Foreskin keratinocyte (primary cell): ENCODE measurements at places on chromosomes 3 and 15. TPM values are rescaled to one million over a fixed set of nuclear protein-coding genes. Genes with fewer than 3 reads are reported as not detected.

The LTK gene
- not detected in 2 replicates for polyA plus RNA-seq

The GOLGA6B gene
- not detected in 2 replicates for polyA plus RNA-seq

The INKA1 gene
- 25.8 and 27.8 TPM in 2 replicates for polyA plus RNA-seq

The TRH gene
- not detected in 2 replicates for polyA plus RNA-seq

The MESD gene
- 27.1 and 29.9 TPM in 2 replicates for polyA plus RNA-seq

The SNTN gene
- polyA plus RNA-seq = not detected in 2 replicates

The BSN gene
- 0.02 and 0.03 TPM in 2 replicates for polyA plus RNA-seq

The TMCO5A gene
- polyA plus RNA-seq = not detected in 2 replicates

The EXOSC7 gene
- 71.8 and 78.1 TPM in 2 replicates for polyA plus RNA-seq

The WDR53 gene
- 12.3 and 17.4 TPM in 2 replicates for polyA plus RNA-seq

The SIDT1 gene
- 0.02 and 0.04 TPM in 2 replicates for polyA plus RNA-seq

The COL6A5 gene
- not detected in 2 replicates for polyA plus RNA-seq

The CDC25A gene
- polyA plus RNA-seq = 8.2 and 12.3 TPM in 2 replicates

The ZNF502 gene
- 1.3 and 1.5 TPM in 2 replicates for polyA plus RNA-seq

The SH2D7 gene
- not detected in 2 replicates for polyA plus RNA-seq

The EFHB gene
- 0.18 and 0.34 TPM in 2 replicates for polyA plus RNA-seq

The LIPC gene
- not detected in 2 replicates for polyA plus RNA-seq

The ITIH4 gene
- 0.35 and 0.63 TPM in 2 replicates for polyA plus RNA-seq

The ZPLD1 gene
- polyA plus RNA-seq = 0.22 and 0.29 TPM in 2 replicates

The RAD51 gene
- polyA plus RNA-seq = 37.1 and 40.6 TPM in 2 replicates

The IREB2 gene
- polyA plus RNA-seq = 4.6 and 5.8 TPM in 2 replicates

The DLEC1 gene
- polyA plus RNA-seq = 0.02 TPM in 1 of 2 replicates, not detected in the other

The PLA2G4F gene
- polyA plus RNA-seq = 0.91 and 1.2 TPM in 2 replicates

The BCL2A1 gene
- not detected in 2 replicates for polyA plus RNA-seq

The USF3 gene
- 2.3 and 2.6 TPM in 2 replicates for polyA plus RNA-seq

The RTP3 gene
- polyA plus RNA-seq = not detected in 2 replicates

The SMCO1 gene
- not detected in 2 replicates for polyA plus RNA-seq

The SGO1 gene
- 5.0 and 7.8 TPM in 2 replicates for polyA plus RNA-seq

The ISG20 gene
- 14.6 and 24.8 TPM in 2 replicates for polyA plus RNA-seq

The CCDC14 gene
- 6.3 and 8.0 TPM in 2 replicates for polyA plus RNA-seq

The OIP5 gene
- 13.1 and 15.7 TPM in 2 replicates for polyA plus RNA-seq

The ARHGEF26 gene
- 1.4 and 1.7 TPM in 2 replicates for polyA plus RNA-seq

The ATP10A gene
- polyA plus RNA-seq = not detected in 2 replicates

The CCDC80 gene
- 15.7 and 17.0 TPM in 2 replicates for polyA plus RNA-seq
